ENCODE measurements at places on chromosomes 1 and 21. TPM values are rescaled to one million over a fixed set of nuclear protein-coding genes. Genes with fewer than 3 reads are reported as not detected.

DNA sequence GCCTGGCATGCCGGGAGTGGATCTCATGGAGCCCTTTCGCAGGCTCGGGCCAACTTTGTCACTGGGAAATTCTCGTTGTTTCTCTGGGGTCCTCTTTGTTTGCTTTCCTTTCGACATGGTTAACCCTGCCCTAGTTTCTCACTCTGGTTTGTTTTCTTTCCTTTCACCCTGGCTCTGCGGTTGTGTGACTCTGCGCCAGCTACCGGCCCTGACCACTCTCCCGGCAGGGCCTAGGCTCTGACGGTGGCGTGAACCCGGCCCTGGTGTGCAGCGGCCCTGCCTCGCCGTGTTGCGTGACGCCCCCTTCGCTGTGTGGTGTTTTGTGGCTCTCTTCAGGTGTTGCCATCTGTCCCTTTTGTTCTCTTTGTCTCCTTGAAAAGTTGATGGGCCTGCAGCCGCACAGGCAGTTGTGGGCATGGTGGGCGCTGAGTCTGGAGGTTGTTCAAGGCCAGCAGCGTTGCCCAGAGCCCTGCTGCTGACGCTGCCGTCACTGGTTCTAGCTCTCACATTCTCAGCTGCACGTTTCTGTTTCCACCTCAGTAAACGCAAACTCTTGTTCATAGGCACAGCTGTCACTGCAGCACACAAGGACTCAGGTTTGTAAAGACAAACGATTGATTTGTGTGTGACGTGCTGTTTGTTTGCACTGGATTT lies 64.6 kb upstream of the DIP2A start:
- peak; percentile 80 for DNase-seq

DNA sequence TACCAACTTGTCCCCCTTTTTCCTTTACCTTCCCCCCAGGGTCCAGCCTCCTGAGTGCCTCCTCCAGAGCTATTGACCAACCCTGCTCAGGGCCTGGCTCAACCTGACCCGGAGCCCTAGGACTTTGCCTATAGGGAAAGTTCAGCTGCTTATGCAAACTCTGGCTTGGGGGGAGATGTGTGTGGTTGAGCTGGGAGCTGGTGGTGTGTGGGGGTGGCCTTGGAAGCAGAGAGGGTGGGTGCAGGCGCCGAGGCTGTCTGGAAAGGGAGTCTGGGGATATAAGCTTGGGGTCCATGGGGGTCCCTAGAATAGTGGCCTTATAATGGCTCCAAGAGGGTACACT lies 14.1 kb downstream of the KCNQ4 start:
- DNase-seq, result no peak

The PIK3R3 gene
- polyA plus RNA-seq, result 1.6 TPM

DNA sequence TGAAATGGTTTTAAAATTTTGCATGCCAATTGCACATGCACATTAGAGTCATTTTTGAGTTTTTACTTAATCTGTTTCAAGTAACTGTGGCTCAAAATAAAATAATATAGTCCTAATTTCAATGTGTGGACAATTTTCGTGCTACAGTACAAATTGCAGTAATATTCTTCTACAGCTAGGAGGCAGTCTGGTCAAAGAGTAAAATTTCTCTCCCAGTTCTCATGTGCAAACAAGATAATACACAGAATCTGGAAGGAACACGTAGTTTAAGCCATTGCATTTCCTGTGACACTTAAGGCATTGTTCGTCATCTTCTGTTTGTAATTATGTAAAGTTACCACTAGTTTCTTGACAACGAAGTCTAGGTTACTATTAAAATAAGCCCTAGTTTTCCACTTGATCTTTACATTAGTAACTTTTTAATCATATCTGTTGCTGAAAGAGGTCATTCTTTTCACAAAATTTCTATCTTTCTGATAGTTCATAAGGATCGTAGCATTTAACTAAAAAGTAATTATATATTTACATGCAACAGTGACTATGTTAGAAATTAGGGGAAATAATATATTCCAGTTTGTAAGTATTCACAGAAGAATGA lies 28.9 kb downstream of the ODR4 start:
- DNase-seq, result peak; percentile 25

The PLK3 gene
- polyA plus RNA-seq, result 2.1 TPM

The CLCNKA gene
- polyA plus RNA-seq, result not detected

DNA sequence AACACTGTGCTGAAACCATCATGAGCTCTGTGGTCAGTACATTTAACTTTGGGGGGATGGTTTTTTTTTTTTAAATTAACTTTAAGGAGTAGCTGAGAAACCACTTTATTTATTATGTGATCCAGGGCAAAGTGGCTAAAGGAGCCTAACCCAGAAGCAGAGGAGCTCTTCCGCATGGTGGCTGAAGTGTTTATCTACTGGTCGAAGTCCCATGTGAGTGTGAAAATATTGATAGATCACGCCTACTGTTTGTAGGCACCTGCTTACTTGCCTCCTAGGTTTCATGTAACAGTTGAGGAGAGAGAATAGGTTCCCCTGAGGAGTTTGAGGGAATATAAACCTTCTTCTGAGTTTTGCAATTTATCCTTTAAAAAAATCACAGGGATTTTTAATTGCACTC lies 181.4 kb downstream of the ZP4 start:
- DNase-seq, result no peak
